ENCODE measurements at places on chromosomes 7 and 10.

DNA sequence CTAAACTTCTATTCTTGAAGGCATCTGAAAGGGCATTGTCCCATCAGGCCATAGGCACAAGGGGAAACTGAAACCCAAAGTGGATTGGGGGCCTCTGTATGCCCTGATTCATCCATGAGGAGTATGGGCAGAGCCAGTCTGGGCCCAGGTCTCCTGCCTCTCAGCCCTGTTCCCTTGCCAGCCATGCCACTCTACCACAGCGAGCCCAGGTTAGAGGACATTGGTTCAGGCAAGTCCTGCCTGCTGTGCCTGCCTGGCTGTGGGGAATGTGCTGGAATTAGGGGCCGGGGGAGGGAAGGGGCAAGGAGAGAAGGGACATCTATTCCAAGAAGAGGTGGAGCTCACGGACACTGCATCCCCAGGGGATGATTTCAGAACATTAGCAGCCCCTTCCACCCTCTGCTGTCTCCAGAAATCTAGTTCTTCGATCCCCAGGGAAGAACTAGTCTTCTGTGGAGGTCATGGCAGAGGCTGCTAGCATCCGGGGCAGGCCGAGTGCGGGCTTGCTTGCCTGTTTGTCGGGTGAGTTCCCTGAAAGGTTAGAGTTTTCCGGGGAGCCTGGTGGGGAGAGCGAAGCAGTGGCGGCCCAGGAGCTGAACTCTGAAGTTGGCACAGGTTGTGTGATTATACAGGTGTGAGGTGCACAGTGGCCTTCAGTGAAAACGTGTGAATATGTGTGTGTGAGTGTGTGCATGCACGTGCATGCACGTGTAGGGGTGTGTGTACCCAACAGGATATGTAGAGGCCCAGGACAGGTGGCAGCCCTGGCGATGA is 37.8 kb downstream of the TBATA start:
- DNase-seq: no peak

DNA sequence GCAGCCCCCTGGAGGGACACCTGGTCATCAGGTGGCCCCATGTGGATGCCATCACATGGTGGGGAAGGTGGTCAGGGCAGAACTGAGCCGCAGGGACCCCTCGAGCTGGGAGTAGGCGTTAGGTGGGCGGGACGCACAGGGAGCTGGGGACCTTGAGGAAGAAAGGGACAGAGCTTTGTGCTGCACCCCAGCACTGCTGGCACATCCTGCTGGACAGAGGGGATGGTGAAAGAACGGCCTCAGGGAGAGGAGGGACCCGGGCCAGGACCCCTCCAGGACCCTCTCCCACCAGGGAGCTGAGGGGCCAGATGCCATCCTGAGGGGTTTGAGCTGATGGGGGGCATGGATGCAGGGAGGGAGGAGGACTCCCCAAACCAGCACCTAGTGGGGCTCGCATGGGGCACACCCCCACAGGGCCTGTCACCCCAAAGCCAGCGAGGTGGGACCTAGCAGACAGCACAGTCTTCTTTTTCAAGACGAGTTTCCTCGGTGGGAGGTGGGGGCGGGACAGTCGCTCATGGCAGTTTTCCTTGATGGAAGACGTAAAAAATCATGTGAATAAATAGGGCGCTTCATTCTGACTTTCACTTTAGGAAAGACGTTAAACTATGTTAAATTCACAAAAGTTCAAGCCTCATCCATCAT is 43.3 kb downstream of the STK32C start:
- no peak for DNase-seq

- no peak for DNase-seq
Measured at GRCh38 chr10:84784749-84785148, 456.4 kb downstream of the CCSER2 start.

GRCh38 chr10:14309593-14309992 is 21.1 kb downstream of the FRMD4A start:
- DNase-seq: no peak

DNA sequence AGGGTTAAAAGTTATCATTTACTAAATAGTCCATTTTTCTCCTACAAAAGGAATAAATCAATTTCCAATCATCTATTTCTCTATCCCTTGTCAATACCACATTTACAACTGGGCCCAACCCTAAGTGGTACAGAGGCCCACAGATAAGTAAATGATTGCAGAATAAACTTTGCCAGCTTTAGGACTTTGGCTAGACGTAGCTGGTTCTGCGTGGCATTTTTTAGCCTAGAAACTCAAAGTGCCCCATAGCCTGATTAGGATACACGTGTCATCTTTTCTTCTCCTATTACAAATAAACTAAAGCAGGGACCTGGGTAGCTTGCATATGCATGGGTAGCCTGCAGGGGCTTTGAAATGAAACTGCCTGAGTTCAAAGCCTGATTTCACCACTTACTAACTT is 56.4 kb downstream of the KLF6 start:
- no peak for DNase-seq

DNA sequence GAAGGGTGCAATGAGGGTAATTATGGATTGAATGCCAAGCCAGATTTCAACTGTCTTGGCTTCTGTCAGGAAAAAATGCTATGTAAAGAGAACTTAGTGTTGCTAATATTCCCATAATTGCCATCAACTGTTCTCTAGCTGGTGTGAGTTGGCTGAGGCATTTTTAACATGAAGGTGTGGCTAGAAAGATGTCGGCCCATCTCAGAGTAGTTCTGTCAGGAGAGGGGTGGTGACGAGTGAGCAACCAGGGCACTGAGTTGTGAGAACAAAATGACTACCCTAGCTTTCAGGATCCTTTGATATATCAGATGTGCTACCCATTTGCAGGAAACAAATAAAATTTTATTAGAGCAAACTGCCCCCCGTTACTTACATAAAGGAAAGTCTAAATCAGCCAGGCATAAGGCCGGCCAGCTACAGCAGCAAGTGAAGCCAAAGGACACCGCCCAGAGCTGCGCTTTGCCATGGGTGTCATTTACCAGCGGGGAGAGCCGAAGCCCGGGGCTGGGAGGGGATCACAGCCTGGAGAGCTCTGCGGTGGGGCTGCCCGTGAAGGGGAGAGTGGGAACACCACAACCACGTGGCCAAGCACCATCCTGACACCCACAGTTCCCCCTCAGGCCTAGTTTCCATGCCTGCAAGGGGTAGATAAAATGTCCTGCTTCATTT is 141.4 kb downstream of the ICA1 start:
- DNase-seq: no peak

DNA sequence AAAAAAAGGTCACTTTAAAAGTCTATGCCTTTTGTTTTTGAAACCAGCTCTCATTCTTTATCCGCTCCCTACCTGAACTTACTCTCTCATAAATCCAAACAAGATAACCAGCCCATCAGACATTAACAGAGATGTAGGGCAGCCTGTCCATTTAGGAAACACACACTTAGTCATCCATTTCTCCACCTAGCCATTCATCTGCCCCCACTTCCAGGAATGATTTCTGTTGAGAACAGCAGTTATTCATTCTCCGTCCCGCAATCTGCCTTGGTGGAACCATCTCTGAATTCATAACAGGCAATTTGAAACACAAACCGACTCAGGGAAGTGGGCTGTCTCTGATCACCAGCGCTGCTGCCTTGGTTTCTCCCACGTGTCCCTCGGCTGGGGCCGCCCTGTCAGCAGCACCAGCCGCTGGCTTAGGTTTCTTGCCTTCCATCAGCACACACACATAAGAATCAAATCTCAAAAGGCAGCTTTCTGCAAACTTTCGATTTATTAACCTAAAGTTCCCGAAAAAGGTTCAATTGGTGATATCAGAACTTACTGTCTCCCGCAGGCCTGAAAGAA is 528.2 kb upstream of the NRP1 start:
- no peak for DNase-seq

GRCh38 chr10:34549001-34549400 is 266.1 kb downstream of the PARD3 start:
- no peak for DNase-seq

GRCh38 chr7:47039089-47039648 is 542.7 kb downstream of the TNS3 start:
- no peak for DNase-seq

GRCh38 chr10:89861584-89862301 is 160.4 kb downstream of the KIF20B start:
- no peak for DNase-seq

DNA sequence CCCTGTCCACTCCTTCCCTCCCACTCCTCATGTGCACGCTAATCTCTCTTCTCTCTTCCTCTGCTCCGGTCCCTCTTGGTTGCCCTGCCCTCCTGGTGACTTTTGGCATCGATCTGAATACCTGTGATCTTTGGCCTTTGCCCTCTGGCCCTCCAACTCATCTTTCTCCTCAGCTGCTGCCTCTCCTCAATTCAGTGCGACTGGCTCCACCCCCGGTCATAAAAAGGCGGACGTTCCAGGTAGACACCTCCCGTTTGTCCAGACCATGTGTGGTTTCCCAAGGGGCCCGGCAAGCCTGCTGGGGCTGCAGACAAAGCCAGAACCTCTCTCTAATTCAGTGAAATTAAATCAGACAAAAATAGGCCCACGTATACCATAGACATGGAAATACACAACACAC is 96.8 kb downstream of the COL13A1 start:
- no peak for DNase-seq

- DNase-seq: no peak
Measured at GRCh38 chr7:112143582-112143981, 62.6 kb downstream of the DOCK4 start.

- DNase-seq: no peak
Measured at GRCh38 chr7:49367072-49367471, 406.4 kb upstream of the VWC2 start.

DNA sequence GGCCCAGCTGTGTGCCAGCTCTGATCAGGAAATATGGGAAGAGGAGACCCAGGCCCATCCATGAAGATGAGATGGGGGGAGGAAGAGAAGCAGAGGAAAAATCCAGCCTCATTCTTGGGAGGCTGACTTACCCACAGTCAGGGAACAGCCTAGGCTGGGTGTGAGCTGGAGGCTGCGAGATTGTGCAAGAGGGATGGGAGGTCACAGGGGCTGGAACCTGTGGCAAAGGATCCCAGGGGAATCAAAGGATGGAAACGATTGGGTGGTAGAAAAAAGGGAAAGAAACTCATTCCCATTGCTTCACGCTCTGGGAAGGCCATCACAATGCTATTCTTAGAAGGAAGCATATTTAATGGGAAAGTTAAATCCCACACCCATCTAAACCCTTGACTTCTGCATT is 26.7 kb upstream of the CRHR2 start:
- DNase-seq: no peak

DNA sequence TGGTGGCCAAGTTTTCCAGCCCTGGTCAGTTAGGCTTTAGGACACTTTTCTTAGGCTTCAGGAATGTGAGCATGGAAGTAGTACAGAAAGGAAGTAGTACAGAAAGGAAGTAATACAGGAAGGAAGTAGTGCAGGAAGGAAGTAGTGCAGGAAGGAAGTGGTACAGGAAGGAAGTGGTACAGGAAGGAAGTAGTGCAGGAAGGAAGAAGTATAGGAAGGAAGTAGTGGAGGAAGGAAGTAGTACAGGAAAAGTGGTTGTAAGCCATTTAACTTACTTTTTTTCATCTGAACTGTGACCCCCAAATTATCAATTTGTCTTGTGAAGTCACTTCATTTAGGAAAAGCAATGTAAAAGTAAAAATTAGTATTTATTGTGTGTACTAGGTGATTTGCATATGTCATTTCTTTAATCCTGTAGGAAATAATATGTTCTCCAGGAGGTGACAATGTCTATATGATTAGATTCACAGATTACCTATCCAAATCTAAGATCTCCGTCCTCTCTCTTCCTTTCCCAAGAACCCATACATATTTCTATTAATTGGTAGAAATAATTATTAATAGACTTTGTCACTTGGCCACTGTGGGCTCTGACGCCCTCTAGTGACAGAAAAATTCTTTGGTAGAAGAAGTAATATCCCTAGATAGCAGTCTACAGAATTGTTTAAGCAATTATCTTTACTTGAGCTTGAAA is 3.9 kb upstream of the FAS start:
- no peak for DNase-seq

DNA sequence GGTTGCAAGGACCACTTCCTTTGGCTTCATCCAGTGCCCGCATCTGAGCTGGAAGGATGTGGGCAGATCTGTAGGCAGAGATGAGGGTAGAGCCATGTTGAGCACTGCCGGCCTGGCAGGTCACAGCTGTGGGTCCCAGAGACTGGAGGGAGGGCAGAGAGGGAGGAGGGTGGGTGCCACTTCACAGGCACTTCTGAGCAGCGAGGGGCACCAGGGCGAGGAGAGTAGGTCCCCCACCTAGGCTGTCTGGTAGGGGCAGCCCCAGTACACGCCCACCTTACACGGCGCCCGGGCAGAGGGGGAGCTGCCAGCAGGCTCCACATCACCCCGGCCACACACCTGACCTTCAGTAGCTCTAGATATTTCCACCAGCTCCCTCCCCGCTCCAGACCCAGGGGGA is 473.0 kb upstream of the FOXK1 start:
- no peak for DNase-seq

- no peak for DNase-seq
Measured at GRCh38 chr10:126597211-126597610, 73.3 kb downstream of the C10orf90 start.

DNA sequence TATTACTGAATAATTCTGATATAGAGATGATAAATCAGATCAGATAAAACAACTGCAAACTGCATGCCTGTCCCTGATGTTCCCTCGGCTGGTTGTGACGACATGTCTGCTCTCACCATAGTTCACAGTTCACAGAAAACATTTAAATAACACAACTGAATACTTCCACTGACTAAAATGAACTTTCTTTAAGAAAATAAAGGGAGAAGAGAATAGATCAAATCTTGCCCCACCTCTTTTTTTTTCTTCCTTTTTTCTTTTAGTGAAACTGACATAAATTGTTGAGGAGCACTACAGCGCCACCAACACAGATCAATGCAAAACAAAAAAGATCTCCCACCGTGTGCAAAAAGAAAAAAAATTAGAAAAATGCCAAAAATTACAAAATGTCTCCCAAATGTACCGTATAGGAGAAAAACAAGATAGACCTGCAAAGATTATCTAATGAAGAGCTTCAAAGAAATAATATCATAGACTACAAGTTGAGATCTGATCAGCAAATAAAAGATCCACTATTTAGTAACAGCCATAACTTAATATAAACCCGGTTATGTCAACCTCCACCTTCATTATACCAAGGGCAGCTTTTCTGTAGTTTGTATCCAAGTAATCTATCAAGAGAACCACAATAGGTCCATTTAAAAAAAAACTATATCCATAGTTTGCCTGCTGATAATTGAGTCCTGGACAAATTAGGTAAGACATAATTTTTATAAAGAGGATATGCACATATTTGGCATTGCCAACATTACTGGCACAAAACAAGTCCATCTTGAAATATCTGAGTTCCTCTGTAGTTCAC is 30.7 kb upstream of the EPC1 start:
- no peak for DNase-seq

DNA sequence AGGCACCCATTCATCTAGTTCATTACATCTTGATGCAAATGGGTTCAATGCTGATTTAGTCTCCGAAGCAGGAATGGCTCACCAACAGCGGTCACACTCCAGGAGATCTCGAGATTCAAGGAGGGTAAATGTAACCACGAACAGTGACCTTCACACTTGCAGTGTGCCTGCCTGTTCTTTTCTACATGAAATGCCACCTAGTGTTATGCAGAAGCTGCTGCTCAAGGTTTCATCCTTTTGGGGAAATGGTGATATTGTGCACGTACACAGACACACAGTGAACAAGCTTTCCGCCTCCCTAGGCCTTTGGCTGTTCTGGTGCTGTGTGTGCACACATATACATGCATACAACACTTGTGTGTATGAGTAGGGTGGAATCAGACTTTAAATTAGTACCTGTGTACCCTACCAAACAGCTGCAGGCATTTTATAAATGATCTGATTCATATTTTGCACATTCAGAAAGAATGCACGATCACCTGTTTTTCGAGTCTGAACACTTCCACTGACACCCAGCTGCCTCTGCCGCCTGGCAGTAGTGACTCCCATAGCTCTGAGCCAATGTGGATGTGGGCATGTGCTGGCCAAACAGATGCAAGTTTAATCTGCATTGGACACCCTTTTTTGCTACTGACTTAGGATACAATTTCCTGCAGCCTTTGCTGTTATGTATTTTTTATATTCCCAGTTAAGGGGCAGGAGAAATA is 100.5 kb downstream of the TACC2 start:
- DNase-seq: no peak

All from activated CD4-positive, CD25-positive, alpha-beta regulatory T cell (primary cell).